Neural crest cell (in vitro differentiated cells): ENCODE measurements at places on chromosomes 12 and 14.

DNA sequence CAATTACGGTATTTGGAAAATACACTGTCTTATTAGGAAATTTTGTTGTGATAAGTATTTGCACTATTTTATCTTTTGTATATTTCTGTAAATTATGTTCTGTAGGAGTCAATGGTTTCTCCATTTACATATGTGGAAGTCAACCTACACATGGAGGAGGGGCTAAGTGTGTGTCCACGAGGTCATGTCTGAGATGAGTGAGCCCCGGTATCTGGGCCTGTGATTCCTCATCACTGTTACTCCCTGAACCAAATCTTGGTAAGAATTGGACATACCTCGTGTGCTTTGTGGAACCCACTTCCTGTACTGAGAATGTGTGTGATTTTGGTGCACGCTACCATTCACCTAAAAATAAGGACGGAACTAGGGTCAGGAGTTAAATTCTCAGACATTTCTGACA lies 1105.5 kb downstream of the TMEM121 start:
- no peak overlapping the region for H3K4me3 ChIP-seq
- no peak overlapping the region for H3K27ac ChIP-seq
- H3K36me3 ChIP-seq = peaks cover 11% of the 10 kb centered on the region
- no peaks in the 10 kb centered on the region for H3K27me3 ChIP-seq

DNA sequence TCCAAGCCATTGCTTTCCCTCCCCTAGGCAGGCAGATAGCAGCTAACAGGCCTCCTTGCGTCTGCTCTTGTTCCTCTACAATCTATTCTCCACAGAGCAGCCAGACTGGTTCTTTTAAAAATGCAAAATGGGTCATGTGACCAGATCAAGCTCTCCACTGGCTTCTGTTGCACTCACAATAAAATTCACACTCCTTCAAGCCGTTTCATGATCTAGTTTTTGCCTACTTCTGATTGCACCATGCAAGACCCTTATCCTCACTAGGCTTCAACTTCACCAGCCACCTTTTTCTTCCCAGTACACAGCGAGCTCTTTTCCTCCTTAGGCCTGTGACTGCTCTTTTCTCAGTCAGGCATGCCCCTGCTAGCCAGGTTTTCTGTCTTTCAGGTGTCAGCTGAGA lies 6.1 kb upstream of the KRAS start:
- peak overlapping the region; percentile 13 for H3K4me3 ChIP-seq
- peaks cover 8% of the 10 kb centered on the region for H3K4me1 ChIP-seq
- H3K27ac ChIP-seq = no peak overlapping the region

- H3K4me3 ChIP-seq = no peak overlapping the region
- peaks cover 9% of the 10 kb centered on the region for H3K36me3 ChIP-seq
- H3K4me1 ChIP-seq = peaks cover 21% of the 10 kb centered on the region
- no peak overlapping the region for H3K27ac ChIP-seq
- no peak for DNase-seq
- H3K27me3 ChIP-seq = no peaks in the 10 kb centered on the region
Observed at GRCh38 chr12:124484067-124484466, 83.3 kb downstream of the NCOR2 start.

DNA sequence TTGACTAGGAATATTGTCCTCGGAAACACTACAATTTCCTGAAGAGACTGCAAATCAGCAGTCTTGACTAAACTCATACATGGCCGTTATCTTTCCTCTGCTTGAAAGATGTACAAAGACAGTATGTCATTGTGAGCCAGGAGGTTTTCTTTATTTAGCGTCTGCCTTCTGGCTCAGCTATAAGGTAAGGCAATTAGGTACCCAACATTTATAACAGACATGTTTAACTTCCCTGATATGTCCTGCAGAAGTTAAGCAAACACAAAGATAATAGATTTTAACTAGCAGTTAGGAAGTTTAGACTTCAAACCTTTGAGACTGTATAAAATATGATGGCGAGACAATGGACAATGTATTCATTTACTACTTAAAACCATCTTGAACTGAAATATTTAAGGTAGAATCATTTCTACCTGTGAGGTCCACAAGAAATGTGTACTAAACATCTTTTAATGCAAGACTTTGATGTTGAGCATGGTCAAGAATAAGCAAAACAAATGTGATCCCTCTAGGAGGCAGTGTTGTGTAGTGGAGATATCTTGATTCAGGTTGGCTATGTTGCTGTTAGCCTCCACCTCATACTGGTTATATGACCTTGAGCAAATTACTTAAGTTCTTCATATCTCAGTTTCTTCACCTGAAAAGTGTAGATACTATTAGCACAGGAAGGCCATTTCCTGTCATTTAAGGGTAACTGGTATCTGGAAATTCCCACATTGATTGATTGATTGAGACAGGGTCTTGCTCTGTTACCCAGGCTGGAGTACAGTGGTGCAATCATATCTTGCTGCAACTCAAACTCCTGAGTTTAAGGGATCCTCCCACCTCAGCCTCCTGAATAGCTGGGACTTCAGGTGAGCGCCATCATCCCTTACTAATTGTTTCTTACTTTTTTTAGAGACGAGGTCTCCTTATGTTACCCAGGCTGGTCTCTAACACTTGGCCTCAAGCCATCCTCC lies 96.3 kb upstream of the EEA1 start:
- H3K36me3 ChIP-seq = no peaks in the 10 kb centered on the region
- peaks cover 5% of the 10 kb centered on the region for H3K4me1 ChIP-seq
- no peak for DNase-seq
- H3K4me3 ChIP-seq = no peak overlapping the region
- no peak overlapping the region for H3K27ac ChIP-seq
- H3K27me3 ChIP-seq = no peaks in the 10 kb centered on the region

DNA sequence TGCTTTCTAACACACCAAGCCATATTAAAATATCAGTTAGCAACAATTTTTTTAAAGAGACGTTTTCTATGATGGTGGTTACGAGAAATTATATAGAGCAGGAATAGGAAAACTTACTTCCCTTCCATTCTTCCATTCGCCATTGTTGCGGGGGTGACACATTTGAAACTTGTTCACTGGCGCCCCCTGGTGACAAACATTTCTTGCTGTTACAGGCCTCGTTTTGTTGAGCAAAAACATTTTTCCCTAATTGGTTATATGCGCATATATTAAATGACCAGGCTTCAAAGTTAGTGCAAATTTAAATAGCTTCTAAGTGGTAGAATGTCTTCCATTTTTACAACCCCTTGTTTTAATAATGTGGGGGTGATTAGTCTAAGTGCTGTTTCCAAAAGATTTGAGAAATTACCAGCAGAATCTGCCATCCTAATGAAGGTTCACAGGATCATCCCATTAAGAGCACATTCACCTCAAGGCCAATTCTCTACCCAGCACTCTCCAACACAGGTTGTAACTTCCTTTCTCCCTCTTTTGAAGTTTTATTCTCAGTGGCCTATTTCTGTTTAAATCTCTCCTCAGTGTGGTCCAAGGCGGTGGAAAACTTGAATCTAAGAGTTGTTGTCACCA lies 1124.7 kb downstream of the FLRT2 start:
- no peak overlapping the region for H3K27ac ChIP-seq
- peak; percentile 61 for DNase-seq
- H3K4me3 ChIP-seq = no peak overlapping the region
- no peaks in the 10 kb centered on the region for H3K36me3 ChIP-seq
- no peaks in the 10 kb centered on the region for H3K27me3 ChIP-seq

DNA sequence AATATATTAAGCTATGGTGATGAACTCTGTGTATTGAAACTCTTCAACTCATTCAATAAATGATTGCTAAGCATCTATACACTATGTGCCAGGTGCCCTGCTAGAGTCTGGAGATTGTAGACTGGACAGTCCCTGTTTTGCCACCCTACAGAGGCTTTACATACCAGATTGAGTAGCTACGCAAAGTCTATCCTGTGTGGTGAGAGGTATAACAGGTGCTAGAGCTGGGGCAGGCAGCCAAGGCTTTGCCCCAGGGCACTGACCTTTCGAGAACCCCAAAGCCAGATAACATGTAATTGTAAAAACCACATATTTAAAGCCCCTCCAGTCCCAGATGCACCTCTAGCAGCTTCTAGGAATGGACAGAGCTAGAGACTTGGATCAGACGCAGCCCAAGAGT lies 52.8 kb downstream of the PPM1H start:
- H3K4me1 ChIP-seq = no peaks in the 10 kb centered on the region
- DNase-seq = no peak
- no peak overlapping the region for H3K4me3 ChIP-seq
- no peak overlapping the region for H3K27ac ChIP-seq

DNA sequence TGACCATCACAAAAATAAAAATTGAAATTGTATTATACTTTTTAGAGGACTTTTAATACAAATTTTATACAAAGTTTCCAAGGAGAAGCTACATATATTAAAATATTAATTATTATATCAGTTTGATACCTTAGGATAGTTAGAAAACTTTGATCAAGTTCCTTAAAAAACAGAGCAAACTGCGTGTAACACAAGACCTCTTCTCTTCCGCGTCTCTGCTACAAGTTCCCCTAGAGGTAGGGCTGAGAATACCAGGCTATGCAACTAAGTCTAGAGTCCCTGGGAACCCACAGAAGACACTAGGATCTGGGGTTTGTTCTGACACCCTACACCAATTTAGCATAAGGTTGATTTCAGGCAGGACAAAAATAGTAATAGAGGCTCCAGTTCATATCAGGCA lies 319.0 kb downstream of the FOXG1 start:
- no peaks in the 10 kb centered on the region for H3K4me1 ChIP-seq
- no peaks in the 10 kb centered on the region for H3K27me3 ChIP-seq

- H3K27me3 ChIP-seq = peaks cover 13% of the 10 kb centered on the region
- peak overlapping the region; percentile 81 for H3K27ac ChIP-seq
- peaks cover 58% of the 10 kb centered on the region for H3K4me1 ChIP-seq
- H3K36me3 ChIP-seq = peaks cover 5% of the 10 kb centered on the region
- H3K4me3 ChIP-seq = no peak overlapping the region
- no peak for DNase-seq
Observed at GRCh38 chr12:124753228-124753591, 110.5 kb downstream of the SCARB1 start.

DNA sequence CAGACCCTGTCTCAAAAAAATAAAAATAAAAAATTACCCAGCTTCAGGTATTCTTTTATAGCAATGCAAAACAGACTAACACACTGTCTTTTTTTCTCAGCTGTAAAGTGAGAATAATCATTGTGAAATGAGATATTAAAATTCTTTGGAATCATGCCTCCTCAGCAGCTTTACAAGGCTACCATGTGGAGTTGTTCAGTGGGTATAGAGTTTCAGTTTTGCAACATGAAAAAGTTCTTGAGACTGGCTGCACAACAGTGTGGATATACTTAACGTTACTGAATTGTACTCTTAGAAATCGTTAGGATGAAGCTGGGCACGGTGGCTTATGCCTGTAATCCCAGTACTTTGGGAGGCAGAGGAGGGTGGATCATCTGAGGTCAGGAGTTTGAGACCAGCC lies 15.7 kb upstream of the MAPKAPK5 start:
- H3K27ac ChIP-seq = no peak overlapping the region
- H3K4me3 ChIP-seq = no peak overlapping the region
- DNase-seq = no peak
- H3K36me3 ChIP-seq = no peaks in the 10 kb centered on the region

DNA sequence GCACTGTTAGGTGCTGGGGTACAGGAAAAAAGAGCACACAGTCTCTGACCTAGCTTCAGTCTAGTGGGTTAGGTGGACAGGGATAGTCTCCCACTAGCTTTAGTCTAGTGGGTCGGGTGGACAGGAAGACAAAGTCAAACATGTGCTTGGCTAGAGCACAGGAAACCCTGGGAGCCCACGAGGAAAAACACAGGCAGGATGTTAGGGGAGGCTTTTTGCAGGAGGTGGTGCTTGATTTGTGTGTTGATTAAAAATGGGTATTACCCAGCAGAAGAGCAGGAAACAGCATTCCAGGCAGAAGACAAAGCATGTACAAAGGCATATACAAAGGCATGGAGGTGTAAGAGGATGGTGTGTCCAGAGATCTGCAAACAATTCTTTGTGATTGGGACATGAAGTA lies 23.3 kb downstream of the SLC38A2 start:
- H3K36me3 ChIP-seq = no peaks in the 10 kb centered on the region
- H3K4me3 ChIP-seq = no peak overlapping the region
- no peak overlapping the region for H3K27ac ChIP-seq

- H3K27ac ChIP-seq = no peak overlapping the region
- H3K36me3 ChIP-seq = no peaks in the 10 kb centered on the region
- no peak overlapping the region for H3K4me3 ChIP-seq
- H3K27me3 ChIP-seq = peaks cover 8% of the 10 kb centered on the region
Observed at GRCh38 chr12:5568325-5568981, 136.5 kb downstream of the NTF3 start.

- no peak overlapping the region for H3K4me3 ChIP-seq
- H3K27me3 ChIP-seq = no peaks in the 10 kb centered on the region
- H3K36me3 ChIP-seq = no peaks in the 10 kb centered on the region
- H3K27ac ChIP-seq = no peak overlapping the region
- DNase-seq = no peak
Observed at GRCh38 chr12:25811656-25812126, 146.8 kb upstream of the RASSF8 start.

- no peak for DNase-seq
- no peak overlapping the region for H3K4me3 ChIP-seq
- no peaks in the 10 kb centered on the region for H3K4me1 ChIP-seq
- no peak overlapping the region for H3K27ac ChIP-seq
- H3K27me3 ChIP-seq = no peaks in the 10 kb centered on the region
Observed at GRCh38 chr14:24258548-24259265, 4.3 kb downstream of the TGM1 start.

DNA sequence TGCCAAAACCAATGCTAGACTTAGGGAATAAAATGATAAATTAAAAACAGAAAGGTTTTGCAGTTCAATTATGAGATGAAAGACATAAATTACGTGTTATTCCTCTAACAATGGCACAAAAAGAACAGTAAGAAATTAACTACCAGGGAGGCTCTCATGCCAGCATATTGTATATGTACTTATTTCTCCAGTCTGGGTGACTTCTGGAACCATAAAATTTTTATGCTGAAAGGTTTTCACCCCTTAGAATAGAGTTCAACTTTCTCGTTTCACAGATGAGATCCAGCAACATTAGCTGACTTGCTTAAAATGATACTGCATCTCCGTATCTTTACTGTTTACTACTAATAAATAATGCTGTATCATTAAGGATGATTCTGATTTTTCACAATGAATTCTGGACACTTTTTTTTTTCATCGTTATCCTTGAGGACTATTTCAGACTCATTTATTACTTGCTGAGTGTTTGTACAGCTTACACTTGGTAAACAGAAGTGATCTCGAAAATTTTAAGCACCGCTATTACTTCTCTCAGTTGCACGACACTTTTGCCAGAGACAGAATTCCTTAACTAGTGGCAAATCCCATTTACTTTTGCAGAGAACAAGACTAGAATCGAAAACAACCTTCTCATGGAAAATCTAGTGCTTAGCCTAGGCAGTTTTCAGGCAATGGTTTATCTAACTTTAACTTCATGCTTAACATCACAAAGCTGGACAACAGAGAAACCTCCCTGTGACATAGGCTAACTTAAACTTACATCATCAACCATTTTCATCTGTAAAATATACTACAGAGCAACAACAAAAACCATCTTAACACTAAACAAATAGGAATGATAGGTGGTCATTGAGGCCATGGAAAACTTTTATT lies 2.7 kb downstream of the RSRC2 start:
- peaks cover 14% of the 10 kb centered on the region for H3K36me3 ChIP-seq
- H3K4me1 ChIP-seq = peaks cover 25% of the 10 kb centered on the region

- H3K27ac ChIP-seq = no peak overlapping the region
- no peaks in the 10 kb centered on the region for H3K36me3 ChIP-seq
- no peak overlapping the region for H3K4me3 ChIP-seq
- no peaks in the 10 kb centered on the region for H3K27me3 ChIP-seq
Observed at GRCh38 chr14:31879661-31880348, 197.3 kb upstream of the ARHGAP5 start.
